NCI-H1417 treated with DMSO at 0.1 percent for 48 hours (cell line): ENCODE measurements at places on chromosomes 3 and 15.

GRCh38 chr3:124879337-124879680 is 7.9 kb downstream of the ITGB5 start:
- no peak for DNase-seq

GRCh38 chr3:188581792-188582191 is 427.8 kb downstream of the LPP start:
- DNase-seq = no peak

- no peak for DNase-seq
These were observed 120.7 kb upstream of the MRPL3 start for GRCh38 chr3:131623431-131623830.

DNA sequence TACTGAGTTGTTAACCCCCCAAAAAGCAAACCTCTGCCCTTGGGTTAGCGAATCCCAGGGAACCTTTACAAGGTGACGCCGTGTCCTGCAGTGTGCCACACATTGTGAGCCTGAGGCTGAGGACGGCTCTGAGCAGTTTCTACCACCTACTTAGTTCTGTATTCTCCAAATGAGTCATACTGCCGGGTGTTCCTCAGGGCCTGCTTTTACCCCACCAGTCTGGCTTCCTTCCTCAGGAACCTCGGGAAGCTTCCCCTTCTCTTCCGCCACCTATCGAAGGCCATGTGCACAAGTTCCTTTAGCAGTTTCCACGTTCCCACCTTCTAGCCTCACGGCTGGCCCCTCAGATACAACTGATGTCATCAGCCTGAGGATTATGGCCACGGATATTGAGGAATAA is 384.0 kb upstream of the TPM1 start:
- no peak for DNase-seq

DNA sequence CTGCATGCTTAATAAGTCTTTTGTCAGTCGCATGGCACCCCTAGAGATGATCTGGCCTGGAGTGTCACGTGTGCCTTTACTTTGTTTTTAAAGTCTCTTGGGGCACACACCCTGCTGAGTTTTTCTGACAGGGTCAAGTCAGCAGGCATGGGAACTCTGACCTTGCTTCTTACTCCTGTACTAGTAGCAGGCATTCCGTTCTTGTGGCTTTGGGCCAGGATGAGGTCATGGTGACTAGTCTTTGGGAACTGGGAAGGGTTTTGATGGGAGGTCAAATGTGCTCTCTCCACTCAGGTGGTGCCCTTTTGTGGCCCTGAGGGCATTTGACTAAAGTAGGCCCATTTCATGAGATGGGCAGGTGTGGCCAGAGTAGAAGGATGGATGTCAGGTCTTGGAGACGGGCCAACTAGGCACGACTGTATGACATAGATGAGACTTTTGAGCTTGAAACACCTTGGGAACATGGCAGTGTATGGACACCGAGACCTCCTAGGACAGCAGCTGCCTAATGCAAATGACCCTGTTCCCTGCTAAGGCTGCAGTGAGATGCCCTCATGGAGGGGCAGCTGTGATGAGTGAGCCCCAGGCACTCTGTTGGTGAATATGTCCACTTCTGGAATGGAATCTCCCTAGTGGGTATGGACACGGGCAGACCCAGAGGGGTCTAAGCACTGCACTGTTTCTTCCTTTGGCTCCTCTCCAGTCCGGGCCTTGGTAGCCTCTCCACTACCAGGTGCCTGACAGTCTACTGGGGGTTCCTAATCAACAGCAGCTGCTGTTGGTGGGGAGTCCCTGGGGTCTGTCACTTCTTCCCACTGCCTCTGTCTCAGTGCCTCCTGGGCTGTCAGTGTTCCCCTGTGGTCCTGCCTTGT is 16.4 kb downstream of the SRPRB start:
- DNase-seq = no peak

DNA sequence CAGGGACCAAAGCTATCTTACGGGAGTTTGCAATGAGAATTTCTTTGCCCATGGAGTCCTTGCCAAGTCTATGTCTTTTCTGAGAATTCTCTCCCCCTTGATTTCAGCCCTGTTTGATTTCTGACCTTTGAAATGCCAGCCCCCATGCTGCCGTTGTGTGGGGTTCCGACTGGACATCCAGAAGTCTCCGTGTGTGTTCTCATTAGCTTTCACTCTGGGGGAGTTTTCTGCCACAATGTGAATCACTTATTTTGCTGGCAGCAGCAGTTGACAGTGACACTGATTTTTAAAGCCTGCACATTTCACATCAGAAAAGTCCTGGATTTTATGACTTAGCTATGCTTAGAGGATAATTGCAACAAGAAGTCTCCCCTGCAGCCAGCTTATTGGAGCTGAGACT is 98.4 kb upstream of the CTDSPL start:
- no peak for DNase-seq
